ENCODE measurements at places on chromosomes 7 and 10.

DNA sequence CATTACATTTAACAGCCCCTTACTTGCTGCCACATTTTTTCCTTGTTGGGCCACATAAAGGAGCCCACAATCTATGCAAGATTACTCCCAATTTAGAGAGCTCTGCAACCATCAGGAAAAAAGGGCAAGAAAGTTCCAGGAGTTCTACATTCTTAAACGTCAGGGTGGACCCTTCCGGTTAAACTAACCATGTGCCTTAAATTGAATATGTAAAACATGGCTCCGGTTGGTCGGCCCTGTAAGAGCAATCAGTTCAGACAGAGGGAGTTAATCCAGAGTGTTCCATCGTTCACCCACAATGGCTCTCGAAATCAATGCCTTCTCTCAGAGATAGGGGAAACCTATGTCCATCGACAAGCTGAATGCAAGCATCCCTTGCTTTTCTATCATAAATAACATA lies 253.7 kb upstream of the PFKP start:
- DNase-seq, result no peak

- DNase-seq, result no peak
Observed at GRCh38 chr7:38284553-38284952, 11.1 kb upstream of the TARP start.

DNA sequence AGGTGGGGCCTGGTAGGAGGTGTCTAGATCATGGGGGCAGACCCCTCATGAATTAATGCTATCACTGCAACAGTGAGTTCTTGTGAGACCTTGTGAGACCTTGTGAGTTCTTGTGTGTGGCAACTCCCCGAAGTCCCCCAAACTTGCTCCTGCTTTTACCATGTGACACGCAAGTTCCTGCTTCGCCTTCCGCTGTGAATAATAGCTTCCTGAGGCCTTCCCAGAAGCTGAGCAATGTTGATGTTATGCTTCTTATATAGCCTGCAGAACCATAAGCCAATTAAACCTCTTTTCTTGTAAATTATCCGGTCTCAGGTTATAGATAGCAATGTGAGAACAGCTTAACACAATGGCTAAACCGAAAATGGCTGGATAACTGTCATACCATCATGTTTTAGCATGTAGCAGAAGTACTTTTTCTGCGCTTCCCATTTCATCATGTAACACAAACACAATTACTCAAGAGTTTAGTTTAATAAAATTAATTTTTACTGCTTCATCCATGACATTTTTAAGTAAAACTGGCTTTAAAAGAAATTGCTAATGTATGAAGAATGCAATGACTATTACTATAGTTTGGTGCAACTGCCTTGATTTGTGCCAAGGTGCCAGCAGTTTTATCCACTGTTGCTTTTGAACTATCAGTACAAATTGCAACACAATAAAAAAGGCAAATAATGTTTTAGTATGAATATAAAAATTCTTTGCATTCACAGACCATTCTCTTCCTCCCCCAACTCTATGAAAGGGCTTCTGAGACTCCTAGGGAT lies 87.7 kb upstream of the TMEM168 start:
- DNase-seq, result no peak

GRCh38 chr10:35447693-35448407 lies 111.5 kb downstream of the CCNY start:
- DNase-seq, result peak; percentile 74

- no peak for DNase-seq
Observed at GRCh38 chr10:62037890-62038608, 136.6 kb downstream of the ARID5B start.

GRCh38 chr10:113585949-113586348 lies 33.1 kb downstream of the HABP2 start:
- no peak for DNase-seq

DNA sequence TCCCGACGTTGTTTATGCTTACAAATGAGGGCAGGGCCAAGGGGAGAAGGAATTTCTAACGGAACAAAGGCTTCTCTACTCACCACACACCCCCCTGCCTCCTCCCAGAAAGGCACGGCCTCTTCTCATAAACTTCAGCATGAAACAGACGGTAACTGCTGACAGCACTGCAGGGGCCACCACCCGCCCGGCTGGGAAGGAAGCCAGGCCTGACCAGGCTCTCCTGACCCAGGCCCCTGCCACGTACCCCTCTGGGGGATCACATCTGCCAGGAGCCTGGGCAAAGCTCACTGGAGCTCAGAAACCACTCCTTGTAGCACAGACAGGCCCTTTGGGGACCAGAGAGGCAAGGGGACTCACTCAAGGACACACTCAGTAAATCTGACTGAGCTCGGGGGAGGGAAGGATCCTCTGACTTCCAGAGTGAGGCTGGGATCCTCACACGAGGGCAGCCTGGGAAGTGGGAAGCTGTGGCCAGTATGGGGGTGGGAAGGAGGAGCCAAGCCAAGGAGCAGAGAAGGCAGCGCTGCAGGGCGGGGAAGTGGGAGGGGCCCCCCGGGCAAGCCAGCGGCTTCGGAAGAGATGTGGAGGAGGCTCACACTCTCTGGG lies 46.1 kb downstream of the ZCCHC24 start:
- DNase-seq, result no peak

DNA sequence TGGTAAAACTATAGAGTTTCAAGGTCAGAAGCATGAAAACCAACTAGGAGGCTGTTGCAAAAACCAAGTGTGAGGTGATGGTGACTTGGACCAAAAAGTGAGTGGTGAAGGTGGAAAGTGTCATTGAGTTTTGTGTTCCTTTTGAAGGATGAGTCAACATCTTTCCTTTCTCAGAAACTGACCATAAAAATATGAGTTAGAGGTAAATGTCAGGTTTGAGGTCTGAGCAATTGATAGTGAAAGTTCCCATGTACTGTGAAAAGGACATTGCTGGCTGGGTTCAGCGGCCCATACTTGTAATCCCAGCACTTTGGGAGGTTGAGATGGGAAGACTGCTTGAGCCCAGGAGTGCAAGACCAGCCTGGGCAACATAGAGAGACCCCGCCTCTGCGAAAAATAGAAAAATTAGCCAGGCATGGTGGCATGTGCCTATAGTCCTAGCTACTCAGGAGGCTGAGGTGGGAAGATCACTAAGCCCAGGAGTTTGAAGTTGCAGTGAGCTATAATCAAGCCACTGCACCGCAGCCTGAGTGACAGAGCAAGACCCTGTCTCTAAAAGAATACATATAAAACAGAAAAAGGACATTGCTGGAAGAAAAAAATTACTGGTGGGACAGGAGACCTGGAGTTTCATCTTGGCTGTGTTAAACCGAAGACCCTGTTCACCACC lies 89.3 kb upstream of the ARID5B start:
- DNase-seq, result no peak

GRCh38 chr10:68594405-68594804 lies 34.3 kb downstream of the TET1 start:
- no peak for DNase-seq

GRCh38 chr10:55476129-55476528 lies 675.1 kb upstream of the PCDH15 start:
- no peak for DNase-seq

DNA sequence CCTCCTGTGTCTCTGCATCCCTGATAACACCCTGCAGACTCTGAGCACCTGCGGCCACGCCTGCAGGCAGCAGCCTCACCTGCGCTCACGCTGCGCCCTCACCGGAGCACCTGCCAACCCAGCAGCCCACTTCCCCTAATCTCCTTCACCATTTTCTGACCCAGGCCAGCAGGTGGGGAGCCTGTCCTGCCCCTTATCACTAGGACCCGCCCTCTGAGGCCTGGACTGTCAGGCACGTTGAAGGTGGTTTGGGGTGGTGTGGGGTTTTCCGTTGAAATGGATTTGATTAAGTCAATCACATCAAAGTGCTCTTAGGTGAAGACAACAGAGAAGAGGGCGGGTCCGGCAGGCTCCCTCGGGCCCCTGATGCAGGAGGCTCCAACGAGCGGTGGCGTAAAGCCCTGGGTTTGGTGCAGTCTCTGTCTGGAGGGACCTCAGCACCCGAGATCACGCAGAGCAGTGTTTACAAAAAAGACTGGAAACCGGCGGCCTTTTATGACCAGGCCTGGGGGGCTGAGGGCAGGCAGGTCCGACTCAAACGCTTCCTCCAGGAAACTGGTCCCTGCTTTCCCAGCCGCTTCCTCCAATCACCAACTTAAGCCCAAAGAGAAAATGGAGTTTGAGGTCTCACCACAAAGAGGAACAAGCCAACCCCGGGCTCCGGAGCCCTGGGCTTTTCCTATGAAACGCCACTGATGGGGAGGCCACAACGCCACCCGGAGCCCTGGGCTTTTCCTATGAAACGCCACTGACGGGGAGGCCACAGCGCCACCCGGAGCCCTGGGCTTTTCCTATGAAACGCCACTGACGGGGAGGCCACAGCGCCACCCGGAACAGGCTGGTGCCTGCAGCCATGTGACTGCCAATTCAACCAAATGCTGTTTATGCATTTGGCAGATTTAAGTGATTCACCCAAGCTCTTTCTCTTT lies 45.5 kb downstream of the DPYSL4 start:
- DNase-seq, result peak; percentile 24

GRCh38 chr10:78419481-78420265 lies 386.0 kb downstream of the RPS24 start:
- no peak for DNase-seq
